ENCODE measurements at places on chromosomes 3 and 15. TPM values are rescaled to one million over a fixed set of nuclear protein-coding genes. Genes with fewer than 3 reads are reported as not detected.
A peak's percentile ranks its signal among the peaks of the same experiment; 100 is the strongest.

Gene LRRC31
- total RNA-seq: not detected

Gene COL7A1
- 2.2 TPM for total RNA-seq

Gene CADPS
- not detected for total RNA-seq

- no peaks in the 10 kb centered on the region for H3K36me3 ChIP-seq
- DNase-seq: no peak
- H3K27ac ChIP-seq: no peak overlapping the region
- H3K27me3 ChIP-seq: no peaks in the 10 kb centered on the region
- no peaks in the 10 kb centered on the region for H3K4me1 ChIP-seq
These were observed 363.4 kb downstream of the LRTM1 start for GRCh38 chr3:54564374-54564925.

GRCh38 chr15:78691167-78691850, 50.3 kb upstream of the CHRNB4 start:
- H3K4me3 ChIP-seq: no peak overlapping the region
- H3K27me3 ChIP-seq: no peaks in the 10 kb centered on the region
- DNase-seq: no peak
- H3K4me1 ChIP-seq: no peaks in the 10 kb centered on the region
- no peak overlapping the region for H3K27ac ChIP-seq

- no peak for DNase-seq
- no peaks in the 10 kb centered on the region for H3K4me1 ChIP-seq
- H3K4me3 ChIP-seq: no peak overlapping the region
- peaks cover 5% of the 10 kb centered on the region for H3K27me3 ChIP-seq
- no peak overlapping the region for H3K27ac ChIP-seq
- H3K36me3 ChIP-seq: no peaks in the 10 kb centered on the region
These were observed 23.8 kb upstream of the ZNF148 start for GRCh38 chr3:125398952-125399351.

DNA sequence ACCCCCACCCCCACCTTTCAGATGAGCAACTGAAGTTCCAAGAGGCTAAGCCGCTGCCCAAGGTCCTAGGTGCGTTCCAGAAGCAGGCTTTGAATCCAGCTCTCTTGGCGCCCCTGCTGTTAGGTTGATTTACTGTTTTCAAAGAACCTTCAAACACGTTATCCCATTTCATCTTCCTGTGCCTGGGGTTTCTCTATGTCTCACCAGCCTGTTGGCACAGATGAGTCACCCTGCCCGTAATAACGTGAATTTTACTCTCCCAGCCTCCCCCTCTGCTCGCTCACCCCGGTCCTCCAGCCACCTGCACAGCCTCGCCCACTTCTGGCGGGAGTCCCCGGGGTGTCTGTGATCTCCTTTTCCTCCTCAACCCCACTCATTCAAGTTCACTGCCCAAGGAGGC, 13.0 kb upstream of the TSEN2 start:
- H3K36me3 ChIP-seq: no peaks in the 10 kb centered on the region
- H3K4me3 ChIP-seq: no peak overlapping the region
- no peaks in the 10 kb centered on the region for H3K27me3 ChIP-seq
- peaks cover 15% of the 10 kb centered on the region for H3K4me1 ChIP-seq

GRCh38 chr15:82135638-82136037, 89.8 kb upstream of the MEX3B start:
- H3K4me3 ChIP-seq: no peak overlapping the region
- DNase-seq: no peak
- H3K4me1 ChIP-seq: peaks cover 5% of the 10 kb centered on the region
- no peaks in the 10 kb centered on the region for H3K27me3 ChIP-seq

GRCh38 chr15:25179673-25180511, 225.1 kb downstream of the SNRPN start:
- no peaks in the 10 kb centered on the region for H3K4me1 ChIP-seq
- no peaks in the 10 kb centered on the region for H3K36me3 ChIP-seq
- H3K27ac ChIP-seq: no peak overlapping the region
- DNase-seq: no peak
- no peak overlapping the region for H3K4me3 ChIP-seq
- H3K27me3 ChIP-seq: no peaks in the 10 kb centered on the region

DNA sequence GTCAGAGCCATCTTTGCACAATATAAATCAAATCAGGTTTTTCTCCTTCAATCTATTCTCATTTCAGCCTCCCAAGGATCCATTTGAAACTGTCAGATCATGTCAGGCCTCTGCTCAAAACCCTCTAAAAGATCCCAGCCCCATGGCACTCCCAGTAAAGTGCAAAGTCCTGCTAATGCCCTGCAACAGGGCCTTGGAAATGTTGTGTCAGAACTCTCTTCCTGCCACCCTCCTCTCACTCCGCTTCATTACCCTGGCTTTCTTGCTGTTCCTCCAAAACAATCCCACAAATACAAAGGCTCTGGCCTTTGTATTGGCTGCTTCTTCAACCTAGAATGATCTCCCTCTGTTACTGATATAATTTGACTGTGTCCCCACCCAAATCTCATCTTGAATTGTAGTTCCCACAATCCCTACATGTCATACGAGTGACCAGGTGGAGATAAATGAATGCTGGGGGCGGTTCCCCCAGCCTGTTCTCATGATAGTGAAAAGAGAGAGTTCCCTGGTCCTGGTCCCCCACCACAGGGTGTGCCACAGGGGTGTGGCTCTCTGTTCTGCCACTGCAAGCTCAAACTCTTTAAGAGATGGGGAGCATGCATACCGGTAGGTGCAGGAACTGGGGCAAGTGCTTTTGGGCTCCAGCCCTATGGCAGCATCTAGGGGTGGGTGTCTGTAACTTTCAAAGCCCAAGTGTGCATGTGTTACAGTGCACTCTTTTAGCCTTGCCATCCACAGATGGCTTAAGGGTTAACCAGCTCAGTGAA, 22.9 kb upstream of the TRA2B start:
- H3K36me3 ChIP-seq: no peaks in the 10 kb centered on the region
- H3K4me3 ChIP-seq: no peak overlapping the region
- no peak overlapping the region for H3K27ac ChIP-seq
- DNase-seq: peak; percentile 6
- H3K27me3 ChIP-seq: peaks cover 7% of the 10 kb centered on the region

GRCh38 chr3:59565125-59565524, 515.3 kb upstream of the CFAP20DC start:
- H3K4me3 ChIP-seq: no peak overlapping the region
- DNase-seq: no peak
- peaks cover 22% of the 10 kb centered on the region for H3K4me1 ChIP-seq
- no peaks in the 10 kb centered on the region for H3K36me3 ChIP-seq

DNA sequence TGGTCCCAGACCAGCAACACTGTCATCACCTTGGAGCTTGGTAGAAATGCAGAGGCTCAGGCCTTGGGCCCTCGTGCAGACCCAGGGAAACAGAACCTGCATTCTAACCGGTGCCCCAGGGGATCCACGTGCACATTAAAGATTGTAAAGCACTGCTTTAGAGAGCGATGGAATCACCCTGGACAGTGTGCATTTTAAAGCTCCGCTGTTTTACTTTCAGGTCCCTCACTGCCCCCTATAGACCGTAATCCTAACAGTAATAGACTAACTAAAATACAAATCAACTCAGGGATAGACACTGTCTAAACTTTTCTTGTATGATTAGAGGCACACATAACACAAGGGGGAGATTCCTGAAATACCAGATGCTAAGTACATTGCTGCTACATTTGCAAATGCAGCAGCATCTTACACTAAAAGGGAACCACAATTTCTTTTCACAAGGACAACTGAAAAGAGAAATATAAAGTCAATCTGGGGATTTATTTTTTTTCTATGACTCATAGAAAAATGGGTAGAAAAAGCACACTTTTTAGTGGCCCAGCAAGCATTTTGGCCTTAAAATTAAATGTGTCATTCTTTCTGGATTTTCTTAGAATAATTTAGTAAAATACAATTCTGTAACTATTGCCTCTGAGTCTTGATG, 10.5 kb upstream of the SH3GL3 start:
- DNase-seq: no peak
- no peaks in the 10 kb centered on the region for H3K36me3 ChIP-seq
- no peak overlapping the region for H3K4me3 ChIP-seq
- H3K27ac ChIP-seq: no peak overlapping the region
- H3K4me1 ChIP-seq: no peaks in the 10 kb centered on the region
- peaks cover 16% of the 10 kb centered on the region for H3K27me3 ChIP-seq
